ENCODE measurements at places on chromosomes 2 and 18. TPM values are rescaled to one million over a fixed set of nuclear protein-coding genes. Genes with fewer than 3 reads are reported as not detected.

- DNase-seq = no peak
These were observed 223.1 kb upstream of the ACVR2A start for GRCh38 chr2:147621656-147622197.

DNA sequence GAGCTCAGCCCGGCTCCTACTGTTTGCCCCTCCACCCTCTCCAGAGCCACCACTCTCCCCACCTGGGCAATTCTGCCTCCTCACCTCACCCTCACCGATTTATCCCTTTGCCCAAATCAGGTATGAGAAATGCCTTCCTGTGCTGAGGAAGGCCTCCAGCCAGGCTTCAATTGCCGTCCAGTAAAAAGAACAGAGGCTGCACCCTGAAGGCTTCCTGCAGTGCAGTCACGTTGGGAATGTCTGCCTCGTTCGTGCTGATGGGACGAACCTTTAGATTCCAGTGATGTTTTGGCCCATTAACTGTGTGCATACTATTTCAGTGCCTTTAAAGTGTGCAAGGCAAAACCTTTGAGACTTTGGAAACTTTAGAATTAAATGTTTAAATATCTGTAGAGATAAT, 34.2 kb downstream of the ATP6V1C2 start:
- no peak for DNase-seq

Gene LIPG
- 7.3 TPM for total RNA-seq

Gene GAREM2
- total RNA-seq = 12.0 TPM

Gene OR6B2
- total RNA-seq = not detected

GRCh38 chr2:100194951-100195350, 52.6 kb upstream of the AFF3 start:
- DNase-seq = no peak

DNA sequence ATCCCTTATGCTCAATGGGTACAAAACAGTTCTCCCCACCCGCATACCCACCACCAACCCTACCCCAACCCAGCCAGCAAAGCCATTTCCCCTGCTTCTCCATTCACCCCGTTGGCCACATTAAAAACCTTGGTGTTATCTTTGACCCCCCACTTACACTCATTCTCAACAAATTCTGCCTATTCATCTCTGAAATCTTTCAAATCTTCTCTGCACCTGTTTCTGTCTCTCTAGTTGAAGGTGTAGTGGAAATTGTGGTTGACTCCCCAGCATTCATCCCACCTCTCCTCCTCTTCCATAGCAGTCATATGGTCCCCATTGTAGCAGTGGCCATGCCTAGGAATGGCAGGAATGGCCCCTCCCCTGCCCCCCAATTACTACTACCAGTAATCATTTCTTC, 20.5 kb upstream of the TET3 start:
- DNase-seq = no peak

DNA sequence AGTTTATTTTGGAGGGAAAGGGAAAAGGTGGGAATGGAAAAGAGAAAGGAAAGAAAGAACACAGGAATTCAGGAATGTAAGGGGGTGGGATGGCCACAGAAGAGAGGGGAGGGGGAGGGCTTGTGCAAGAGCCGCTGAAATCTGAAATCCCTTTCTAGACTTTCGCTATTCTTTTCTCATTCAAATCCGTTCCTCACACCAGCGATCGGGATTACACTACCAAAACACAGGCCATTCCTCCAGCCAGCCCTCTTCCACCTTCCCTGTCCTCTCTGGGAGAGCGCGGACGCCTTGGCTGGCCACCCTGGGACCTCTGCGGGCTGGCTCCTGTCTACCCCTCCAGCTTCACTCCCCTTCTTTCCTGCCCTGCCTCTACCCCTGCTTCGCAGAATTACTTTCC, 102.3 kb downstream of the CDCA7 start:
- DNase-seq = no peak

GRCh38 chr2:102736110-102736409, 25.8 kb upstream of the TMEM182 start:
- no peak for DNase-seq

DNA sequence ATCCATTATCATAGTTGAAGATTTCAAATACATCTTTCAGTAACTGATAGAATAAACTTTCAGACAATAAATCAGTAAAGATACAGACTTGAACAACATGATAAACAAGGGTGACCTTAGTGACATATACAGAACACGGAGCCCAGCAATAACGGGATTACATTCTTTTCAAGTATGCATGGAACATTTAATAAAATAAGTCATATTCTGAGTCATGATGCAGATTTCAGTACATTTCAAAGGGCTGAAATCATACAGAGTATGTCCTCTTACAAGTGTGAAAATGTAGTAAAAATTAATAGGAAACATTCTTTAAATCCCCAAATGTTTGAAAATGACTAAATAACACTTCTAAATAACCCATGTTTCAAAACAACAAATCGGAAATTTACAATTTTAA, 17.2 kb upstream of the KLHL29 start:
- DNase-seq = no peak

Gene RUFY4
- total RNA-seq = not detected

DNA sequence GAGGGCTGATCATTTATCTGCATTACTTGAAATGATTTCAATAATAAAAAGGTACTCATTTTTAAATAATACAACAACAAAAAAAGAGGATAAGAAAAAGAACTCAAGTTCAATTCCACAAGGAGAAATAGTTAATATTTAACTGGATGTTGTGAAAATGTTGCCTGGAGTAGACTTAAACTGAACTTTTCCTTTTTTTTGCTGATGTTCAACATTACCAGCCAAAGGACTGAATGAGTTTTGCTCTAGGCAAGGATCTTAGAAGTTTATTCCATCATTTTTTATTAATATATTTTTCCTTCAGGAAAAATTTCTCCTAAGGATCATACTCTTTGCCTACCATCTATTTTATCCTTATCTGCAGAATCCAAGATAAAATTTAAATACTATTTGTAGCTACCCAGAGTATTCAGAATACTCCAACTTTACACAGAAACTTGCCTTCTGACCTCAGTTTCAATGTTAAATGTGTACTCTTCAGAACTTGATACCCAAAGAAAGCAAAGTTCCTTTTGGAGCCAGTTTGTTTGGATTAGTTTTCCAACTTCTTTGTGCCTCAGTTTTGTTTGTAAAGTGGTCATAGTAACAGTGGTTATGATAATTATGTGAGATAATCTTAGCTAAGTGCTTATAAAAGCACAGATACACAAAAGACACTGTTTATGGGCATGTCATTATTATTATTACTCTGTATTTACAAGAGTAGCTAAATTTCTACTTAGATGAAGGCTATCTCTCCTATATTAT, 12.8 kb downstream of the CKAP2L start:
- no peak for DNase-seq

- no peak for DNase-seq
These were observed 27.3 kb upstream of the NOTO start for GRCh38 chr2:73174941-73175662.

GRCh38 chr18:70636991-70637390, 348.1 kb downstream of the SOCS6 start:
- DNase-seq = no peak

- no peak for DNase-seq
These were observed 194.6 kb downstream of the CYRIA start for GRCh38 chr2:16470936-16471490.

Gene RBM44
- total RNA-seq = 0.67 TPM

- no peak for DNase-seq
These were observed 115.9 kb downstream of the HAUS1 start for GRCh38 chr18:46220116-46220515.

Gene SNORC
- total RNA-seq = 28.5 TPM

- DNase-seq = peak; percentile 44
These were observed 2.0 kb downstream of the FMNL2 start for GRCh38 chr2:152336854-152337510.

Gene TLX2
- 0.54 TPM for total RNA-seq

DNA sequence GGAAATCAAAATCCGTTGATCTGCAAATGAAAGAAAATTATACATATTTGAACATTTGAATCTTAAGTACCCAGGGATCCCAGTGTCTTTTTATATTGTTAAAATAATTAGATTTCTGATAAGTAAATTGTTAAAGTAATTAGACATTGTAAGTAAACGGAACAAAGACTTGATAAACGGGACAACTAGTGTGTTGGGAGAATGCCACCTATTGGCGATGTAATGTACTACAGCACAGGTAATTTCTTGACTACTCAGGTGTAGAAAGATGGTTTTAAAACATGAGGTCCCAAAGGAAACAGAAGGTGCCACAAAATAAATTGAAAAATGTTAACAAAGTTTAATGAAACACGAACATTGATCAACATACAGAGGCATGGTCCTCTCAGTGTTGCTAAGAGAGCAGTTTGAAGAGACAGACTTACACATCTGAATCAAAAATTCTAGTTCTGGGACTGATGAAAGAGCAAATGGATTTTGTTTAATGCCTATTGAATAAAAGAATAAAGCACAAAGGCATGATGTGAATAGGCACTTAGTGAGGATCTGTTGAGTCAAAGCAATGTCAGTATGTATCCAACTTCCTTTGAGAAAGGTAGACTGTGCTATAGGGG, 103.4 kb upstream of the RASGRP3 start:
- DNase-seq = no peak

Gene MFF
- 97.9 TPM for total RNA-seq

DNA sequence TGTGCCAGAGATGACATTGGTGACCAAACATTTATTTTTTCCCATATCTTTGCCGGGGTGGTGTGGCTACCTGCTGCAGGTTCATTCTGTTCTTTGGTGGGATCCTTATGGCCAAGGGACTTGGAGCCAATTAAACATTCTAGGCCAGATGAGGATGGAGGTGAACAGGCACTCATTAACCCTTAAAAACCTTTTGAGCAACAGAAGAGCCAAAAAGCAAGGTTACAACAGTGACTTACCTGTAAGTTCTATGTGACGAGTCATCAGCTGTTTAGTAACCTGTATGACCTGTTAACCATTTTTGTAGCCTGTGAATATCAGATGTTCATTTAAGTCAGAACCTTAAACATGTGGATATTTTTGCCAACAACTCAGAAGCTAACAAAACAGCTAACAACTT, 105.6 kb downstream of the XRCC5 start:
- DNase-seq = no peak

Data from dorsolateral prefrontal cortex (tissue), 122 donors.